ENCODE measurements at places on chromosomes 1 and 21.

- DNase-seq: no peak
Measured at GRCh38 chr21:38273745-38274542, 17.2 kb downstream of the KCNJ15 start.

DNA sequence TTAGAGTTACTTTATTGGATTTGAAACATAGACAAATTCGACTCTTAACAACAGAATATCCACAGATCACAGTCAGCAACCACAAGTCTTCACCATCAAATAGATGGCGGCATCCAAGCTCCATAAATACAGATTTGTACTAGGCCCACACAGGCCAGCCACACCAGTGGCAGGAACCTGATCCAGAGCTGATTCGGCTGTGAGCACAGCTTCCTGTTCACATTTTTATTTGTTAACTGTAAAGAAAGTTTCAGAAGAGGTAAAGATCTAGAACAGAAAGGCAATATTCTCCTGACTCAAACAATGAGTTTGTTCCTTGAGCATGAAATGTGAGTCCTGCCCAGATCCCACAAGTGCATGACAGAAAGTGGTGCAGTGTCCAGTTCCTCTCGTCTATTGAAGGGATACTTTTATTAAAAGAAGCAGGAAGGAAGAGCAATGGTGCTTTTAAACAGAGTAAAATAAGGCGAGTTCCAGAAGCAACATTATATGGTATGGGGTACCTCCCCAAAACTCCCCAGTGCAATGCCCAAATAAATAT lies 205.8 kb downstream of the SLC45A1 start:
- no peak for DNase-seq

- no peak for DNase-seq
Measured at GRCh38 chr1:18037651-18038050, 69.9 kb upstream of the IGSF21 start.

DNA sequence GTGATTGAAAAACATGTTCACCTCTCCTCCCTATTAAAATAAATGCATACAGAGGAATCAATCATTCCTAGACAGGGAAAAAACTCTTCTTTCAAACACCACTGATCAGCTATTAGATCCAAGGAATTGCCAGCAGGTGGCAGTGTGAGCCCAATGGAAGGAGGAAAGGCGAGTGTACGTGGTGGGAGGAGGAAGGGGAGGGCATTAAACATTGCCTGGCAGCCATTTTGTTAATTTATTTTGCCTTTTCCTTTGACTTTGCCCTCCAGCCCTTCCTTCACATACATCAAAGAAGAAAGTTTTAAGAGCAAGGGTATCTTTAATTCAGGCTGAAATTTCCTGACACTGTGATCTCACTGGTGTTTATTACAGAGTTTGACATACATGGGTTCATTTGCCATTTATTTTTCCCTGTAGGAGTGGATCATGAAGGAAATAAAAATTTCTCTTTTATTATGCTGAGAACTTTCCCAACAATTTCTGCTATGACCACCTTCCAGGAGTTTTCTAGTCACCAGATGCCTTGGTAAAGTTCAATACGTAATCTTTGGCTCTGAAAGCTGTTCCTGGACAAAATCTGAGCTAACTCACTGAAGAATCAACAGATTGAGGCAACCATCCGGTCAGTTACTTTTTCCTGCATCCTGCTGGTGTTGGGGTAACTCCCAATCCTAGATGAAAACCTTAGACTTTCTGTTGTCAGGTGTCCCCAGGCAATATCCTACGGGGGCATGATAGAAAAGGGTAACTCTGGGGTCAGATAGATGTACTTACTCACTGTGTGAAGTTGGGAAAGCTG lies 1.9 kb upstream of the GNAI3 start:
- DNase-seq: peak; percentile 95

- DNase-seq: no peak
Measured at GRCh38 chr1:202812176-202813026, 1.6 kb downstream of the PCAT6 start.

GRCh38 chr1:16903054-16903453 lies 7.3 kb downstream of the RNU1-2 start:
- DNase-seq: no peak

GRCh38 chr21:31686272-31686915 lies 26.9 kb downstream of the SOD1 start:
- DNase-seq: peak; percentile 53

GRCh38 chr1:230145505-230145899 lies 78.5 kb downstream of the GALNT2 start:
- no peak for DNase-seq

GRCh38 chr1:178574345-178574744 lies 61.4 kb downstream of the TEX35 start:
- no peak for DNase-seq

DNA sequence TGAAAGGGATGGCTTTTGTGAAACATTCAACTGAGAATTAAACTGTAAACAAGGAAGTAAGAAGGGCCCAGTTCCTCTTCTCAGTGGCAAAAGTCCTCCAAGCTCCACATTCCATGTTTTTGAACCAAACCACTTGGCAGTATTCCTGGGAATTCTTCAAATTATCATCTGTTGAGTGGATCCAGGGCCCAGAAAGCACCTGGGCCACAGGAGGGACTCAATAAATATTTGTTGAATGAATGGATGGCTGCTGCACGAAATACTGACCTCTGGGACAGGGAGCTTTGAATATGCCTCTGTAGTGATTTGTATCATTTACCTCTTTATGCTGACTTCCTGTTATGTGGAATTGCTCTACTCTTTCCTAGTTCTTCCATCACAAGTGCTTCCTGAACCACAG lies 4.7 kb downstream of the SLC35F3 start:
- no peak for DNase-seq

GRCh38 chr1:171139890-171140289 lies 45.2 kb upstream of the FMO2 start:
- no peak for DNase-seq

DNA sequence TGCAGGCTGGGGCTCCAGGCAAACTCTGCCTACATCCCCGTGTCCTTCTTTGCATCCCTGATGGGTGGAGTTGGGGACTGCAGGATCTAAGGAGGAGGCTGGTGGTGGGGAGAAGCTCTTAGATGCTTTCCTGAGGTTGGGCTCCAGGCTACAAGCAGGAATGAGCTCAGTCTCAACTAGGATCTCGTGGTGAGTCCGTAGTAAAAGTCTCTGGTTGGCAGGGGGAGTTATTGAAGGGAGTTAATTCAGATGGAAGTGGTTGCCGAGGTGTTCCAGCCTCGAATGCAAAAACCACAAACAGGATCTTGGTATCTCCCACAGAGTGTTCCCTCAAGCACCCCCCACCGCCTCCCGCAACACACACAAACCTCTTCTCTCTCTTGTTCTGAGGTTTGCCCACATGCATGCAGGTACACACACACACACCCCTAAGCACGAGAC lies 35.0 kb downstream of the TMCC2 start:
- DNase-seq: no peak

DNA sequence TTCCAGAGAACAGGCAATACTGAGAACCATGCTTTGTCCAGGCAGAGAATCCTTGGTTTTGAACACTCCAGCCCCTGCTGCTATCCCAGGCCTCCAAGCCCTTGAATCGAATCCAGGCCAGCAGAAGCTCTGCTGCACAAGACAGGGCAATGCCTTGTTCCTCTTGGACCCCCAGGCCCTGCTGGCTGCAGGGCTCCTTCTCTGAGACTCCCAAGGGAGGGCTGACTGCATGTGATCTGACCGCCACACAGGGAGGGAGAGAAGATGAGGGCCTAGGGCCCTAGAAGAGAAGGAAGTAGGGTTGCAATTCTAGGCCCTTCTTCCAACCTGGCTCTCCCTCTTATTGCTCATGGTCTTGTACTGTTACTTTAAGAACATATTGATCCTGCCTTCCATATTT lies 160.6 kb upstream of the EDN2 start:
- DNase-seq: no peak

DNA sequence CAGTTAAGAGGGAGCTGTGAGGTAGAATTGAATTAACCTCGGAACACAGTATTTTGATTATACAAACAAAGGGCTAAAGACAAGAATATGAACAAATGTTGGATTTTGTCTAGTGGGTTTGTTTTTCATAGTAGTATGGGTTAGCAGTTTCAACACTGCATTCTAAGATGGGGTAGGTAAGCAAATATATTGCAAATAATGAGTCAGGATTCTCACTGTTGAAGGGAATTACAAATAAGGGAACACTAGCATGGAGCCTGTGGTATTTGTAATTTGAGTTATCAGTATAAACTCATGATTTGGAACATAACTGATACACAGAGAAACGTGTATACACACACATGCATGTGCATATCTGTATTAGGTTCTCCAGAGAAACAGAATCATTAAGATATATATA lies 44.5 kb downstream of the CD55 start:
- DNase-seq: no peak

DNA sequence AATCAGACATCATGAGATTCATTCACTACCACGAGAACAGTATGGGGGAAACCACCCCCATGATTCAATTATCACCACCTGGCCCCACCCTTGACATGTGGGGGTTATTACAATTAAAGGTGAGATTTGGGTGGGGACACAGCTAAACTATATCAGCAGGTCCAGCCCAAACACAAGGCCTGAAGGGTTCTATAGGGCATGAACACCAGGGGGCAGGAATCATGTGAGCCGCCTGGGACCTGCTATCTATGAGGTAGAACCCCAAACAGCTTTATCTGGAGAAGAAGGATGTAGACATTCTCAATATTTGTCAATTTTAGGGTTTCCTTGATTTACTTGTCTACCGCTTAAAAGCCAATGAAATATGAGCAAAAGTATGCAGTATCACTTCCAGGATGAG lies 294.9 kb upstream of the DEPDC1 start:
- DNase-seq: no peak

GRCh38 chr1:198187973-198188588 lies 31.3 kb downstream of the NEK7 start:
- no peak for DNase-seq
